ENCODE measurements at places on chromosomes 5 and 9. TPM values are rescaled to one million over a fixed set of nuclear protein-coding genes. Genes with fewer than 3 reads are reported as not detected.
A peak's percentile ranks its signal among the peaks of the same experiment; 100 is the strongest.

DNA sequence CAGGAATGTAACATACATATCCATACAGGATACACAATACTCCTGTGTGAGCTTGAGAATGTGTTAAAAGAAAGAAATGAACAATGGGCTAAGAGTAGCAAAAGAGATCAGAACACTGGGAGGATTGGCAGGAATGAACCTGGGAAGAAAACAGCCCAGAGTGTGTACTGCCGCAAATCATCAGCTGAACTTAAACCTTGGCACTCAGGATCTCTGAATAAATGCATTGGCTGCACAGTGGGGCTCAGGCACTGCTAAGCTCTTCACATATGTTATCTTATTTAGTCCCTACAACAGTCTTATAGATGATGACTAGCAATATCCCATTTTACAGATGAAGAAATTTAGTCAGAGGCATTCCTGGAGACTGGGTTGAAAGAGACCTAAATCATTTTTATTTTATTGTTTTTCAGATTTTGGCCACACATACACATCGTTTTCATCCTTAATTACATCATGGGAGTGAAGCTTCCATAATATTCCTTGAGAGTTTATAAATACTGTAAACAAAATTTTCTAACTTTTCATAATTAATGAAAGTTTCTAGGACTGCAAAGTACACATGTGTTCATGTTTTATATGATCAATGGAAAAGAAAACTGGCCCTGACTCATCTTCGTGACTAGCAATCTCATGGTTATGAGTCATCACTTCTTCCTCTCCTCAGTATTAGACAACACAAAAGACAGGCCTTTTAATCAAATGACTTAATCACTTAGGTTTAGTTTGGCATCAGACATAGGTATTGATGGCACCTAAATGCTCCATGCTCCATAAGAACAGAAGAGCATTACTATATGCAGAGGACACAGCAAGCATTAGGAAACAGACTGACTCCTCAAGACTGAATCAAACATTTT is 59.2 kb downstream of the CDH18 start:
- no peak overlapping the region for H3K4me3 ChIP-seq
- H3K27ac ChIP-seq = no peak overlapping the region
- H3K4me1 ChIP-seq = no peaks in the 10 kb centered on the region
- no peaks in the 10 kb centered on the region for H3K27me3 ChIP-seq
- DNase-seq = no peak

GRCh38 chr9:120902569-120903535 is 23.7 kb downstream of the TRAF1 start:
- DNase-seq = no peak
- H3K36me3 ChIP-seq = peaks cover 4% of the 10 kb centered on the region
- no peak overlapping the region for H3K4me3 ChIP-seq
- H3K4me1 ChIP-seq = no peaks in the 10 kb centered on the region
- no peaks in the 10 kb centered on the region for H3K27me3 ChIP-seq

DNA sequence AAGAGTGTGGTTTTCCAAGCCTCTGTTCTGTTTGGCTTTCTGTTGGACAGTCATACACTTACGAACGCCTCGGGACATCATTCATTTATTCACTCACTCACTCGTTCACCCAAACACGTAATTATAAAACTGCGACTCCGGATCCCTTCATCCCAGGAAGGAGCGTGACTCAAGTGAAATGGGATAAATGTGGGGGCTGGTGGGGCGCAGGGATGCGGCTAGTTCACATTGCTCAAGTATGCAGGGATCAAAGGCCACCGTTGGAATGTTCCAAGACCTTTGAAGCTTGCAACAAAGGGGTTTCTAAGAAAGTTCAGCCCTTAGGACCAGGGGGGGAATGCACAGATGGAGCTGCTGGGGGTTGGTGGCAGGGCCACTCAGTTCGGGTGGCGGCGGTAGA is 64.2 kb downstream of the CFAP77 start:
- no peaks in the 10 kb centered on the region for H3K4me1 ChIP-seq
- H3K4me3 ChIP-seq = no peak overlapping the region
- DNase-seq = no peak
- no peaks in the 10 kb centered on the region for H3K27me3 ChIP-seq
- no peak overlapping the region for H3K27ac ChIP-seq

DNA sequence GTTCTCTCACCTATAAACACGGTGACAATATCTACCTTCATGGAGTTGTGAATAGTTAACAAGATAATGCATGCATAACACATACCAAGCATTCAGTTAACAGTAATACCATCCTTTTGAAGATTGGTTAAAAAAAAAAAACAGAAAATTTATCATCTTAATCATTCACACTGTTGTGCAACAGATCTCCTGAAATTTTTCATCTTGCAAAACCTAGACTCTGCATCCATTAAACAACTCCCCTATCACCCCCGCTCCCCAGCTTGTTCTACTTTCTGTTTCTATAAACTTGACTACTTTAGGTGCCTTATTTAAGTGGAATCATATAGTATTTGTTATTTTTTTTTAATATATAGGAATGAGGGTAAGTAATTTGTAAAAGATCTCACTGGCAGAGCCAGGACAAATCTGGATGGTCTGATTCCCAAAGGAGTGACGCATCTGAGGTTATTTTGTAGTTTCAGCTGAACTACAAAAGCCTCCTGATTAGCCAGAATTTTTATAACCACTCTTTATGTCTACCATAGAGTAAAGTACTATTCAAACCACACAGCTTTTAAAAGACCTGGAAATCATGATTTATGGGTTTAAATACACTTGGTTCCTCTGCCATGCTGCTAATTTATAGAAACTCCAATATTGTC is 93.0 kb downstream of the FANCC start:
- DNase-seq = no peak
- no peak overlapping the region for H3K27ac ChIP-seq
- no peak overlapping the region for H3K4me3 ChIP-seq
- no peaks in the 10 kb centered on the region for H3K27me3 ChIP-seq
- no peaks in the 10 kb centered on the region for H3K36me3 ChIP-seq

DNA sequence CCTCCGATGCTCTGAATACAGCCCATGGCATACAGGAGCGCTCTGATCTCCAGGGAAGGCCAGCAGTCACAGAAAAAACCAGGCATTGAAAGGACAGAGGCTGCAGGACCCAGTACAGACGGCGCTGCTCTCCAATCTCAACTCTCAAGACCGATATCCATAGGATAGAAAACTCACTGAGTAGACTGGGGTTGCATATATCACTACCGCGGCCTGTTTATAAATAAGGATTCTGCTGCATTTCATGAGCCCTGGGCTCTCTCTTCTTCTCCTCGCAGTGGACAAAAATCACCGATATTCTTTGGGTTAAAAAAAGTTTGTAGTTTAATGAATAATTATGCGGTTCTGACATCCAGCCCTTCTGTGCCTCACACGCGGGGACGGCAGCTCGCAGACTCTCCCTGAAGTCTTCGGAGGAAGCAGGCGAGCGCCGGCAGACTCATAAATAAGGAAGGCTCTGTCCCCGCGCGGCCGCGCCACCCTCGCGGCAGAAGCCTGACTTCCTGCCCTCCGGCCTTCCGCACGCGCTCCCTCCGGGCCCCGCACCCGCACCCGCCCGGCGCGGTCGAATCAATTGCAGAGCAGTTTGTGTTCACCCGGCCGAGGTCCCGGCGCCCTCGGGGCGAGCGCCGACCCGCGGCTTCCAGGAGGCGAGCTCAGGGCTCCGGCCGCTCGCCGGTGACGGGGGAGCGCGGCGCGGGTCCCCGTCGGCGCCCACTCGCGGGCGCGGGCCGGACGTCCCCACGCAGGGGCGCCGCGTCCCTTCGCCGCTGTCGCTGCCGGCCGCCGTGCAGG is at the start of gene FAM78A:
FAM78A (minus strand) TSS at position 417 of the 795 bp plus-strand sequence; CDS start at position 86, 331 bp downstream.
- peak within 1 kb of the TSS; percentile 70 for H3K4me3 ChIP-seq
- H3K27ac ChIP-seq = peak within 1 kb of the TSS; percentile 98
- peaks cover 47% of the 10 kb centered on the region for H3K4me1 ChIP-seq
- peak; percentile 59 for DNase-seq

- H3K4me1 ChIP-seq = no peaks in the 10 kb centered on the region
- no peak overlapping the region for H3K4me3 ChIP-seq
- no peaks in the 10 kb centered on the region for H3K27me3 ChIP-seq
- no peak for DNase-seq
These were observed 229.7 kb upstream of the PIK3R1 start for GRCh38 chr5:67985686-67986387.

DNA sequence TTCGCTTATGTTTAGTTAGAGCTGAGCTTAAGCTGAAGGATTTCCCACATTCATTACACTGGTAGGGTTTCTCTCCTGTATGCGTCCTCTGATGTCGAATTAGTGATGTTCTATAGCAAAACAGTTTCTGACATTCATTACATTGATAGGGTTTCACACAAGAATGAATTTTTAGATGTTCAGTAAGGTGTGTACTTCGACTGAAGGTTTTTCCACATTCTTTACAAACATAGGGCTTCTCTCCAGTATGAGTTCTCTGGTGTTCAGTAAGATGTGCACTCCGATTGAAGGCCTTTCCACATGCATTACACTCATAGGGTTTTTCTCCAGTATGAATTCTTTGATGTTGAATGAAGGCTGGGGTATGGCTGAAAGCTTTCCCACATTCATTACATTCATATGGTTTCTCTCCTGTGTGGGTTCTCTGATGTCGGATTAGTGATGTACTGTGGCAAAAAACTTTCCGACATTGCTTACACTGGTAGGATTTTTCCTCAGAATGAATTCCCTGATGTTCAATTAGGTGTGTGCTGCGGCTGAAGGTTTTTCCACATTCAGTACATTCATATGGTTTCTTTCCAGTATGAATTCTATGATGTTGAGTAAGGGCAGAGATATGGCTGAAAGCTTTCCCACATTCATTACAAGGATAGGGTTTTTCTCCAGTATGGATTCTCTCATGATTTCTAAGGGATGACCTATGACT is 14.6 kb downstream of the ZNF883 start:
- no peaks in the 10 kb centered on the region for H3K27me3 ChIP-seq
- DNase-seq = no peak
- H3K36me3 ChIP-seq = no peaks in the 10 kb centered on the region

DNA sequence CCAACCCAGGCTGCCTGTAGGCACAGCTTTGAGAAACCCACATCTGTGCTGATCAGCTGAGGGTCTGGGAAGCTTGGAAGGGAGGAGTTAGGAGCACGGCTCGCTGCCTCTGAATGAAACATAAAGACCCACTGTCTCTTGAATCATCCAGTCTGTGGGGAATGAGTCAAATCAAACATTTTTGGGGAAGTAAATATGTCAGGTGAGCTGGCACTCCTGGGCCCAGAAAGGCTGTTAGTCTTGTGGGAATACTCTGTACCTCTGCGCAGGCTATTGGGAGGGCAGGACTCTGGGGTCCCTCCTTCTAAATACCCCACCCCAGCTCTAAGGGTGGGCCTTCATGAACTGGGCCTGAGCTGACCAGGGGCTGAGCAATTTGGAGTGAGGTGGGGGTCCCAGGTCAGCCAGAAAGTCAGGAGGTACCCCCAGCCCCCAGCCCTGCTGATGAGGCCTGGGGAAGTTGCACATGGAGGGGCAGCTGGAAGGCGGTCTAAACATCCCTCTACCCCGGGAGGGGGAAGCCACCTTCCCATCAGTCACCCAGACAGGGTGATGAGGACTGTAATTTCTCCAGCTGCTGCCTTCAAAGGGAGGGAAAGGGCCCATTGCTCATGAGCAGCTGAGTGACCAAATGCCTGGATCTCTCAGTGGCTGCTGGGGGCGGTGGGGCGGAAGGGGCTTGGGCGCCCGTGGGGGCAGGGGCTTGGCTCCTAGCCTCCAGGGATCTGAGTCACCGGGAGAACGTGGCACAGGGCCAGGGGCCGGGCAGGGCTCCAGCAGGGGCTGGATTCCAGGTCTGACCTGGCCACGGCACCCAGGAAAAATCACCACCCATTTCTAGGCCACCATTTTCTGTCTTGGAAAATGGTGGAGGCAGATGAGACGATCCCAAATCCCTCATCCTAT is 10.8 kb downstream of the FIBCD1 start:
- H3K36me3 ChIP-seq = no peaks in the 10 kb centered on the region
- H3K27me3 ChIP-seq = no peaks in the 10 kb centered on the region
- H3K27ac ChIP-seq = no peak overlapping the region
- H3K4me1 ChIP-seq = no peaks in the 10 kb centered on the region
- no peak overlapping the region for H3K4me3 ChIP-seq

- DNase-seq = no peak
- no peak overlapping the region for H3K27ac ChIP-seq
- no peaks in the 10 kb centered on the region for H3K36me3 ChIP-seq
- no peaks in the 10 kb centered on the region for H3K27me3 ChIP-seq
- H3K4me1 ChIP-seq = no peaks in the 10 kb centered on the region
These were observed 102.2 kb upstream of the ITGA1 start for GRCh38 chr5:52685566-52685965.

GDF9 gene
- 0.65 TPM for total RNA-seq

PCDHGA9 gene
- total RNA-seq = 3.5 TPM

CDO1 gene
- total RNA-seq = 2.2 TPM

SLC34A3 gene
- total RNA-seq = not detected
